ENCODE measurements at places on chromosomes 6 and 20. TPM values are rescaled to one million over a fixed set of nuclear protein-coding genes. Genes with fewer than 3 reads are reported as not detected.

- no peak for DNase-seq
These were observed 275.0 kb upstream of the SPTLC3 start for GRCh38 chr20:12733811-12734210.

KIAA1586 gene
- 26.2 TPM for total RNA-seq

CUTA gene
- 522 TPM for total RNA-seq

DNA sequence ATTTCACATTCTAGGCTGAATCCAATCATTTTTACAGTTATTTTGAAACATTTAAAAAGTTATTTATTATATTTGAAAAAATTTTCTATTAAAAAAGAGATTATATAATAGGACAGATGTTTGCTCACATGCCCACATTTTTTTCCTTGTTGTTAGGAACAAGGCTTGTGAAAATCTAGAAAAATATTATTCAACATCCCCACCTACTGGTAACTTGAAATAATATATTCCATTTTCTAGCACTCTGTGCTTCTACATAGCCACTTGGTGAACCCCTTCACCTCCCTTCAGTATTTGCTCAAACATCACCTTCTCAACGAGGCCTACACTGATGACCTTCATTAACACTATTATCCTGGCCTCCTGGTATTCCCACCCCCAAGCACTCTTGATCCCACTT, 18.3 kb upstream of the GPRC6A start:
- peak; percentile 54 for DNase-seq

GRIK2 gene
- 8.9 TPM for total RNA-seq

MAPK13 gene
- total RNA-seq: 2.3 TPM

- peak; percentile 86 for DNase-seq
These were observed 12.0 kb upstream of the TRMT11 start for GRCh38 chr6:125974214-125974866.

DNA sequence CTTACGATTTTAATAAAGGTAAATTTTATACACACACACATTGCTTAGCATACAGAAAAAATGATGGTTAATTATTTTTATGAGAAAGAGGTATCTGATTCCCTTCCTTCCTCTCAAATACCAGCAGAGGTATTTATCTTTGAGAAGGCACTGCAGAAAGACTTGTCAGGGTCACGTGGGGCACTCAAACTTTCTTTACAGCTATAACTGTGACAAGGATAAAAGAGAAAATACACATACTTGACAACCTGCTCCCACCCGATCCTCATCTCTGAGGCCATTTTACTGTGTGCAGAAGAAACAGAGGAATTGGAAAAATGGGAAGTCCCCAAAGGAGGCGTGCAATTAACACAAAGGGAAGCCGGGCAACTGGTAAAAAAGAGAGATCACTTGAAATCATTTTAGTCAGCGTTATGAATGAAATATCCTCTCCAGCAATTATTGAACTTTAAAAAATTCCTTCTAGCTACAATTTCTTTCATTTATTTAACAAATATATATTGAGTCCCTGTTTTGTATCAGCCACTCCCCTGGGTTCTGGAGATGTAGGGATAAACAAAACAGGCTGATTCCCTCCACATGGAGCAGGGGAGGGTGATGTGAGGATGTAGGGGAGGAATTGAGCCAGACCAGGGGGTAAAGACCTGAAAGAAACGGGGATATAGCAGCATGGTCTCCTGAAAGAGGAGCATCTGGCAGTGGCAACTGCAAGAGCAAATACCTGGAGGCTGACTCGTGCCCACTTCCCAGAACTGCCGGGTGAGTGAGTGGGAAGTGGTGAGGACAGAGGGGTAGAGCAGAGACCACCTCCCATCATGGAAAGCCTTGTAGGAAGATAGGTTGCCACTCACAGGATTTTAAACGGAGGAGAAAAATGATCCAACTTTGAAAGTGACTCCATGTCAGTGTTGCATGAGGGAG, 510.3 kb downstream of the KIF16B start:
- no peak for DNase-seq

Measured in fibroblast of the aortic adventitia (primary cell).